ENCODE measurements at places on chromosomes 2 and 18.

- DNase-seq = no peak
These were observed 72.7 kb downstream of the MARCHF4 start for GRCh38 chr2:216299588-216299987.

GRCh38 chr2:111698743-111699554, 185.0 kb downstream of the ANAPC1 start:
- DNase-seq = peak; percentile 69

GRCh38 chr2:46847185-46847710, 68.4 kb downstream of the MCFD2 start:
- DNase-seq = no peak

DNA sequence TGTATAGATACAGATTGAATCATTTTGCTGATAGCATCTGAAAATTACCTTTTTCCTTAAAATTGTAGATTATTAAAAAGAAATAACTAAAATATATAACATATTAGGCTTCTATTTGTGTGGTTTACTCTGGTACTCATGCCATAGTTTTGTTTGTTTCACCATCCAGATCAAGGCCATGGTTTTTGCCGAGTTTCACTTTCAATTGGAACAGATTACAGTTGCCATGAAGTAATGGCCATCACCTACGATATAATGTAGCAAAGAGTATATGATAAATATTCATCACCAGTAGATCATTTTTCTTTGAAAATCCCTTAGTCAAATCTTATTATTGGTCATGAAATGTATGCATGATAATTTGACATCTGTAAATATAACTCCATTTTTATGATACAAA, 11.9 kb upstream of the DNAH7 start:
- no peak for DNase-seq

- no peak for DNase-seq
These were observed 224.7 kb downstream of the MTX2 start for GRCh38 chr2:176493909-176494308.

GRCh38 chr18:51908598-51908944, 431.4 kb upstream of the DCC start:
- no peak for DNase-seq

GRCh38 chr2:101779656-101780055, 82.1 kb downstream of the MAP4K4 start:
- no peak for DNase-seq

GRCh38 chr18:3328532-3328931, 66.6 kb downstream of the MYL12B start:
- DNase-seq = no peak

GRCh38 chr2:29587402-29588190, 333.8 kb downstream of the ALK start:
- DNase-seq = no peak

GRCh38 chr2:23616630-23617029, 231.7 kb downstream of the KLHL29 start:
- no peak for DNase-seq

GRCh38 chr2:129236601-129237000, 742.9 kb upstream of the RAB6C start:
- no peak for DNase-seq

DNA sequence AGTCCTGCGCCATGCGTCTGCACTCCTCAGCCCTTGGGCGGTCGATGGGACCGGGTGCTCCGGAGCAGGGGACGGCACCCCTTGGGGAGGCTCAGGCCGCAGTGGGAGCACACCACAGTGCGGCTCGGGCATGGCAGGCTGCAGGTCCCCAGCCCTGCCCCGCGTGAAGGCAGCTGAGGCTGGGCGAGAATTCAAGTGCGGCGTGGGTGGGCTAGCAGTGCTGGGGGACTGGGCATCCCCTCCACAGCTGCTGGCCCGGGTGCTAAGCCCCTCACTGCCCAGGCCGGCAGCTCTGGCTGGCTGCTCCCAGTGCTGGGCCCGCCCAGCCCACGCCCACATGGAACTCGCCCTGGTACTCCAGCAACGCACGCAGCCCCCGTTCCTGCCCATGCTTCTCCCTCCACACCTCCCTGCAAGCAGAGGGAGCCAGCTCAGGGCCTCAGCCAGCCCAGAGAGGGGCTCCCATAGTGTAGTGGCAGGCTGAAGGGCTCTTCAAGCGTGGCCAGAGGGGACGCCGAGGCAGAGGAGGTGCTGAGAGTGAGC, 198.3 kb upstream of the CNTNAP5 start:
- no peak for DNase-seq

- no peak for DNase-seq
These were observed 24.1 kb downstream of the CFLAR start for GRCh38 chr2:201139836-201140604.

GRCh38 chr18:65235966-65236624, 514.7 kb upstream of the CDH7 start:
- no peak for DNase-seq

DNA sequence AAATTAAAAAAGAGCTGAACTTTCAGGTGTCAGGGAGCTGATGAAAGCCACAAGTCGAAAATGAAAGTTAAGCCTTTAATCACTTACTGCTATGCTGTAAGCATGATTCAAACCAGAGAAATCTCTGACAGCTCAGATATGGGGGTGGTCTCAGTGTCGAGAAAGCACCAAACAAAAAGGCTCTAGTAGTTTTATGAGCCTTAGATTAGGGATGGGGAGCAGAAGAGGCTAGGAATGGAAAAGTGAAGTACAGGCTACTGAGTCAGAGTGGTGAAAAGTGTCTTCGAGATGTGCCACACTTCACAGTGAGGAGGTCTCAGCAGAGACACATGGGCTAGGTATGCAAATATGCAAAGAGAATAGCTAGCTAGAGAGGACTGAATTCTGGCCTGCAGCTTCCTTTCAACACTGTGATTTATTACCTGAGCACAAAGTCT, 482.2 kb downstream of the SPAG16 start:
- DNase-seq = no peak

GRCh38 chr18:60145776-60146175, 226.8 kb downstream of the MC4R start:
- DNase-seq = no peak

GRCh38 chr2:134206573-134206972, 47.3 kb upstream of the MGAT5 start:
- no peak for DNase-seq

DNA sequence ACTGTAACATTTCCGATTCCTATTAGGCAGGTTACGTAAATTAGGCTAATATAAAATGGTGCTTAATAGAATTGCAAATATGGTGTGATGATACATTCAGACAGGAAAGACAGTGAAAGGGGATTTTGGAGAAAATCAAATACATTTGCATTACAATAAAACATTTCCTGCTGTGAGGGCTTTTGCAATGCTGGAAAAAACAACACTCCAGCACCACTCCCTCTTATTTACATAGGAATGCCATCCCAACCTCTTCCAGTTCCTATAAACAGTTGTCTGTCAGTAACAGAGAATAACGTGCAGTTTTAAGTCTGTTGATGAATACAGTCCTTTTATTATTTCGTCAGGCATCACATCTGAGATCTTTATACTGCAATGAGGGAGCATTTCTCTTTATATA, 298.8 kb upstream of the FANCL start:
- DNase-seq = no peak

DNA sequence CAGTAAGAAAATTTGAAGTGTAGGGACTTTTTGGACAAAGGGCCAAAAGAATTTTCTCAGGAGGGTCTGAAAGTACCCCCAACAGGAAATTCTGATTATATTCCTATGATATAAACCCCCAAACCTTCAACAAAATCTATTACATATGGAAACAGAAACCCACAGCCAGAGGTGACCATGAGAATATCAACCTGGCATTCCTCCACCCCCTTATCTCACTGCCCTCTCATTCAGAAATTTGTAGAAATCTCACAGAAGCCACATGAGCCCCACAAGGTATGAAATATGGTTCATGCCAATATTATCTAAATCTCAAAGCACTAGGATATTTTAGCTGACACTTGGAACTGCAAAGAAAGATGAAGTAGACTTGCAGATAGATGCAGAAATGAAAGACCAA, 31.0 kb upstream of the RBBP8 start:
- no peak for DNase-seq

DNA sequence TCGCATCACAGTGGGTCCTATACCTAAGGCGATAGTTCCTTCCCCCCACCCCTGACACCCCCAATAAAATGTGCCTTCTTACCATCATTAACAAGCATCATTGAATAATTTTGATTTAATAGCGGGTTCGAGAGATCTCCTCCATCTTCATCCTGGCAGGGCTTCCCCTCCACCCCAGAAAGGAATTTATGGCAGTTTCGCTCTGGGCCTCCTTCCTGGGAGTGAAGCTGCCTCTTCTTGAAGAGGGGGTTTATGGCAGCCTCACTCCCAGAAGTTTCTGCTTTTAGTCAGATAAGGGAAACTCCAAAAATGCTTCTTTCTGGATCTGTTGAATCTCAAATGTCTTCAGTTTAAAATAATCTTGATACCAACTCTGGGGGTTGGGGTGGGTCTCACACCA, 45.7 kb downstream of the RRM2 start:
- DNase-seq = no peak

DNA sequence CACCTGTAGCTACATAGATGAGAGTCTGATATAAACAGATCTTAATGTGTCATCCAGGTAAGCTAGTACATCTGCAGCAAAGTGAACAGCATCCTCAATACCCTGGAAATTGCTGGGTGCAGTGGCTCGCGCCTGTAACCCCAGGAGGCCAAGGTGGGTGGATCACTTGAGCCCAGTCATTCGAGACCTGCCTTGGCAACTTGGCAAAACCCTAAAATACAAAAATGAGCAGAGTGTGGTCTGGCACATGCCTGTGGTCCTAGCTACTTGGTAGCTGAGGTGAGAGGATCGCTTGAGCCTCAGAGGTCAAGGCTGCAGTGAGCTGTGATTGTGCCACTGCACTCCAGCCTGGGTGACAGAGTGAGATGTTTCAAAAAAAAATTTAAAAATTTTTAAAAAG, 233.9 kb upstream of the SP5 start:
- DNase-seq = no peak

- no peak for DNase-seq
These were observed 38.0 kb upstream of the YWHAQ start for GRCh38 chr2:9668687-9669345.

- no peak for DNase-seq
These were observed 6.2 kb upstream of the GORASP2 start for GRCh38 chr2:170922634-170923494.

- peak; percentile 33 for DNase-seq
These were observed 884 bp downstream of the HES6 start for GRCh38 chr2:238238766-238239542.

DNA sequence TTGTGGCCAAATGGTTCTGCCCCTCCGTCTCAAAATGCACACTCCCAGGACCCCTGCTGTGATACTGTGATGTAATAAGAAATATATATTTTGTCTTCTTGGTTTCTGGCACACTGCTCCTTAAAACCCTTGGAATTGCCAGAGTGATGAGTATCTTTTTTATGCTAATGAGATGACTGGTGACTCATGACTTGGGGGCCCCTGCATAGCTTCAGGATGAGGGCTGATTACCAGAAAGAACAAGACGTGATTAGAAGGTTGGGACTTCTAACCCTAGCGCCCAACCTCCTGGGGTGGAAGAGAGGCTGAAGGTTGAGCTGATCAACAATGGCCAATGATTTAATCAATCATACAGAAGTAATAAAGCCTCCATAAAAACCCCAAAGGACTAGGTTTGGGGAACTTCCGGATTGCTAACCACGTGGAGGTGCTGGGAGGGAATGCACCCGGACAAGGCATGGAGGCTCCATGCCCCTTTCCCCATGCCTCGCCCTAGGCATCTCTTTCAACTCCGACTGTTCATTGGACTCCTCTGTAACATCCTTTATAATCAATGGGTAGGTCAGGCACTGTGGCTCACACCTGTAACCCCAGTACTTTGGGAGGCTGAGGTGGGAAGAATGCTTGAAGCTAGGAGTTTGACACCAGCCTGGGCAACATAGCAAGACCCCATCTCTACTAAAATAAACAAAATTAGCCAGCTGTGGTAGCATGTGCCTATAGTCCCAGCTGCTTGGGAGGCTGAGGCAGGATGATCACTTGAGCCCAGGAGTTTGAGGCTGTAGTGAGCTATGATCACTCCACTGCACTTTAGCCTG, 89.1 kb downstream of the HS1BP3 start:
- DNase-seq = no peak

Measured in stimulated activated CD4-positive, alpha-beta T cell treated with anti-CD3 and anti-CD28 coated beads, Interleukin-1b, Interleukin-23, amount 100 ng/mL, for 48 hours (primary cell).